Psoas muscle (tissue), 8 donors: ENCODE measurements at places on chromosomes 7 and 10. TPM values are rescaled to one million over a fixed set of nuclear protein-coding genes. Genes with fewer than 3 reads are reported as not detected.
A peak's percentile ranks its signal among the peaks of the same experiment; 100 is the strongest.

The ETV1 gene
- 1.5 TPM for total RNA-seq

The ECHDC3 gene
- total RNA-seq = 42.5 TPM

The MRLN gene
- total RNA-seq = 119 TPM

The GIMAP7 gene
- 17.7 TPM for total RNA-seq

The PLXNA4 gene
- 0.88 TPM for total RNA-seq

The SLC25A40 gene
- 11.2 TPM for total RNA-seq

The TMEM229A gene
- not detected for total RNA-seq

The JCAD gene
- total RNA-seq = 16.6 TPM

The CALCR gene
- total RNA-seq = 0.64 TPM

The TRPV6 gene
- not detected for total RNA-seq

The OPTN gene
- 234 TPM for total RNA-seq

The TAF6 gene
- 40.5 TPM for total RNA-seq

The C10orf105 gene
- not detected for total RNA-seq

The PRR15 gene
- not detected for total RNA-seq

DNA sequence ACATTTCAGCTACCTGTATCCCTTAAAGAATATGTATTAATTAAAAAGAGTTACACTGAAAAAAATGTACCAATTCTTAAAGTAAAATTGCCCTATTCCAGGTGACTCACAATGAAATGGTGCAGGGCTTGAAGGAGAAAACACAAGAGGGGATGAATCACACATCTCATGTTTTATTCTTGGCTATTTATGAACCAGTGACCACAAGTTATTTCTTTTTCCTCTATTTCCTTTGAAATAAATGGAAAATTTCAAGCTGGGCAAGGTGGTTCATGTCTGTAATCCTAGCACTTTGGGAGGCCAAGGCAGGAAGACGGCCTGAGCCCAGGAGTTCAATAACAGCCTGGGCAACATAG is 106.8 kb downstream of the UBE2H start:
- no peak for DNase-seq

DNA sequence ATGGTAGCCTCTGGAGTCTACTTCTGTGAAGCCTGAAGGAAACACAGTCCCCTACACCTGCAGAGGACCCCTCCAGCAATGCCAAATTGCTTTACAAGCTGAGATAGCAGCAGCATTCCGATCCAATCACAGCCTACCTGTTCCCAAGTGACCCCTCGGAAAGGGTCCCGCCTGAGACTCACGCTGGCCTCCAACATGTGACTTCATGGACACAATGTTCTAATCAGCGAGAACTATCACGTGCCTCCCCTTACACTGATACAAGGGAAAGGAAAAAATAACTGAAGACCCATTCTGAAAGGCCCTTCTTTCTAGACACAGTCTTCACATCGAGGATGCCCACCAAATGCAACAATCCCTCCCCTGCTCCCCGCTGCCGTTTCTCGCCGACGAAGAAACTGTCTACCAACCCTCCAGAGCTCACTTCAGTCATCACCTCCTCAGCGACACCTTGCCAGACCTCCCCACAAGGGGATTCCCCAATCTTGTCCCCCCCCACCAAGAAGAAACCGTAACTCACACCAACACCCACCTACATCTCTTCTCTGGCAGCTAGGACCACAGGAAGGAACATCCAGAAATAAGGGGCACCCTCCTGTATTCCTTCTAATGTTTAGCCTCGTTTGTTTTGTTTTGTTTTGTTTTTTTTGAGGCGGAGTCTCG is 1.8 kb downstream of the SNX8 start:
- no peak for DNase-seq

DNA sequence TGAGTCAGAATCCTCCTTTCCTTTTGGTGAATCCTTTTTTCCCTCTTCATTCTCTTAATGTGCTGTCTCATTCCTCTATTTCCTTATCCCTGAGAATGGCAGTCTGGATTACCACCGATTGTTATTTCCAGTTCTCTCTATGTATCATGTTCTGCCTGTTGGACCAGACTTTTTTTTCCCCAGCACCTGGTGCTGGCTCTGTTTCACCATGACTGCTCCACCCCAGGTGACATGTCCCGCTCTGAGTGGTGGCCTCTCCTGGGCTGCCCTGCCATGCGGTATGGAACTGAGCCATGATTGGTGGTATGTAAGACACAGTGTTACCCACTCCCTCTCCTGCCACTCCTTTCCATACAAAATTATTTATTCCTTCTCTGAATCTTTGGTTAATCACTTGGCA is 399.9 kb downstream of the GATA3 start:
- no peak for DNase-seq

GRCh38 chr7:55178863-55179773 is 160.3 kb downstream of the EGFR start:
- no peak for DNase-seq

DNA sequence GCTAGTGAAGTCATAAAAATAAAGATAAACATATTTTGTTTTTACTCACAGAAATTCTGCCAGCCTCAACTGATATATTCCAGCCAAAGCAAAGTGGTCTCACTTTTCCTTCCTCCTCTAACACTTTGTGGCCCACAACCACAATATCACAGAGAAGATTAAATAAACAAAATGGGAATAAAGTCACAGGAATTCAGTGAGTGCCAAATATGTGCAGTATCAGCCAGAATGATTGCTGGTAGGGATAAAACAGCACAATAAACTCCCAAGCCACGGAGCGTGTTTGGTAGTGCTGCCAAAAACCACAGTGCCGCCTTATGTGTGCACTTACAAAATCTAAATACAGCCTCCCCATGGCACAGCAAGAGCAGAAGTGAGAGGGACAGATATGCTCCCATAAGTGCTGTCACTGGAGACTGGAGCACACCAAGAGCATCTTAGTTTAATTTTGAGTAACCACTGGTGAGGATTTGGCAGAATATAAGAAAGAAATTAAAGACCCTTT is 155.8 kb downstream of the POM121L12 start:
- DNase-seq = no peak

- DNase-seq = peak; percentile 59
These were observed 651 bp upstream of the SKAP2 start for GRCh38 chr7:26865094-26865388.

DNA sequence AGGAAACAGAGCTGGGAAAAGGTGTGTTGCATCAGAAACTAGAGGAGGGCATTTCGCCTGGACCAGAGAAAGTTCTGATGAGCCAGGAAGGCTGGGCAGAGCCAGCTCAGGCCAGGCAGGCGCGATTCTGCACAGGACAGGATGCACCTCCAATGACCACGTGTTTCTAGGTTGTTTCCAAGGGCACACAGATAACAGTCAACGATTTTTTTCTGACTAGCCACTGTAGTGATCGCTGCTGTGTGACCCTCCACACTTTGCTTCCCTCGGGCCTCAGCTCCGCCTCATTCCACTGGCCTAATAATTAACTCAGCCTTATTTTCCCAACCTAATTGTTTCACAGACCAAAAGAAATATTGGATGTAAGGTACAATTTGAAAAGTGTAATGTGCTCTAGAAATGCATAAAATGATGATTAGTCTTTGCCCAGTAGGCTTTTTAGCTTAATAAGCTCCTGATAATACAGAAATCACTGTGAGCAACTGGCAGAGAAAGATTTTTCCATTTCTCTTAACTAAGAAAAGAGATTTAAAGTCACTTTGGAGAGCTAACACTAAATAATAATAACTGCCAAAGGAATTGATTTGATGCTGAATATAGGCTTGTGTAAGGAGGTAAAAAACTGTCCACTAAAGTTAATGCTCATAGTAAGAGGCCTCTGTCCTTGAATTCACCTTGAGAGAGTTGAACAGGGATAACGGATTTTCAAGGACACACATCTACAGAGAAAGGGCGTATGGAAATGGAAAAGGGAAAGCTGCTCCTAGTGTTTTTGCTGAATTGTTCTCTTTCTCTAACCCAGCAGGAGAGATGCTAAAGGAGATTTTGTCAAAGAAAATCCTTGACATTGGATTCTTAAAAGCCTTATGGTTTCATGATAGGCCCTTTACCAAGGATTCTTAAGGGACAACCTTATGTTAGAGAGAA is 291.0 kb upstream of the C7orf33 start:
- DNase-seq = no peak

DNA sequence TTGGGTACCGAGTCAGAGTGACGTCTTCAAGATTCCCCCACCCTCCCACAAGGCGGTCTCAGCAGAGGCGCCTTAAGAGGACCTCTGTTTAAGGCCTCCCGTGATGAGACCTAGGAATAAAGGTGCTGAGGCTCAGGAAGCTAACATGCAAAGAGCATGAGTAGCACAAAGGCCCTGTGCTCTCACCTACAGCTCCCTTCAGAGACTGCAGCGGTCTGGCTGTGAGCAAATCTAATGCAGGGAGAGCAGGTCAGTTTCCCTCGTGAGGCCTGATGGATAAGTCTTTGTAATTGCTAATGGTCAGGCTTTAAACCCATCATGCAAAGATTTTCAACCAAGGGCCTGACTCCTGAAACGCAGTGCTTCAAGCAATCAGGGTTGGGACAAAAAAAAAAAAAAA is 909.3 kb upstream of the GHITM start:
- no peak for DNase-seq

DNA sequence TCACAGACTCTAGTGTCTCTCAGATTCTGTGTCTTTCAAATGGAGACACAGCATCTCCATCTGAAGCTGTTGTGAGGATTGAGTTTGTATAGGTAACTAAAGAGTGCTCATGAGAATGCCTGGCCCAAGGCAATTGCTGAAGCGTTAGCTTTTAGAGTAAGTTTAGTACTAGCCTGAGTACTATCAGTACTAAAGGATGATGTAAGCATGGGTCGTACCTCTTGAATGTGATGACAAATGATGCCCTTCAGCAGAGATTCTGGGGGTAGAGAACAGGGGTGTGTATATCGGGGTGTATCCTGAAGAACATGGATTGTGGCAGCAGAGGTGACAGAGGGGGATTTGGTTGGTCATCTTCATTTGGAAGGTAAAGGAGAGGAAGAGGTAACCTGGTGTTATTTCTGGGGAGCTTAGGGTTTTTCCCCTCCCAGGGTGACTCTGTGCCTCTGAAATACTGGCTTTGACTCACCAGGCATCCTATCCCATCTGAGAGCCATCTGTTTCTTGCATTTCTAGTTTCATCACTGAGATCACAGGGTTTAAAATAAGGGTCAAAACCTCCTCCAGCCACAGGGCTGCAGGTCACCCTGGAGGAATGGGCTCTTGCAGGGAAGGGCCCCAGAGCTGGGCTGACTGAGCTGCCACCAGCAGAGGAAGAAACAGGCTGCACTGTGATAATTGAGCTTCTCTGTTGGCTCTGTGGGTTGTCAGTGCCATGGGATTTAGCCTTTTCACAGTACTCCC is 756.0 kb downstream of the KCNMA1 start:
- DNase-seq = no peak

DNA sequence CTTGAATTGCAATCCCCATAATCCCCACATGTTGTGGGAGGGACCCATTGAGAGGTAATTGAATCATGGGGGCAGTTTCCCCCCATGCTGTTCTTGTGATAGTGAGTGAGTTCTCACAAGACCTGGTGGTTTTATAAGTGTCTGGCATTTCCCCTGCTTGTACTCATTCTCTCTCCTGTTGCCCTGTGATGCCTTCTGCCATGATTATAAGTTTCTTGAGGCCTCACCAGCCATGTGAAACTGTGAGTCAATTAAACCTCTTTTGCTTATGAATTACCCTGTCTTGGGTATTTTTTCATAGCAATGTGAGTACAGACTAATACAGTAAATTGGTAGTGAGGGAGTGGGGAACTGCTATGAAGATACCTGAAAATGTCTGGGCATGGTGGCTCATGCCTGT is 65.0 kb downstream of the ANKRD7 start:
- DNase-seq = no peak

GRCh38 chr10:114103284-114103683 is 59.6 kb downstream of the ADRB1 start:
- no peak for DNase-seq

GRCh38 chr7:21543528-21544302 is 876 bp downstream of the DNAH11 start:
- no peak for DNase-seq

GRCh38 chr7:53358269-53358668 is 322.8 kb downstream of the POM121L12 start:
- DNase-seq = no peak

- DNase-seq = no peak
These were observed 24.1 kb upstream of the ZC3HAV1L start for GRCh38 chr7:139059905-139060304.

- no peak for DNase-seq
These were observed 49.3 kb upstream of the KCNIP2 start for GRCh38 chr10:101892782-101893391.

DNA sequence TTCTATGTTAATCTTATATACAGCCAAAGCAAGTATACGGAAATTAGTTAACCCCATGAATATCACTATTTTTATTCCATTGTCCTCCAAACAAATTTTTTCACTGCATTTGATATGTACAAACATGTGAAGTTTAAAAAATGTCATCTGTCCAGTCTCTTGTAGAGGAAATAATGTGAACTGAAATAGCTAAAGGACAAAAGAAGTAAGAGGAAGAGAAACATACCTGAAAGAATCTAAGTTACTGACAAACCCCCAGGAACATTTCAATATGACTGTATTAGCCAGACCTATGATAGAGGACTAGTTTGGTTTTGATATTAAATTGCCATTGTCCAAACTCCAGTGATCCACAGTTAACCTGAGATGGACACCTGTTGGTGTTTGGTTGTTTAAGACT is 80.6 kb downstream of the NRCAM start:
- DNase-seq = no peak

- DNase-seq = no peak
These were observed 165.3 kb downstream of the CELF2 start for GRCh38 chr10:11183015-11183414.

- DNase-seq = peak; percentile 63
These were observed 277.4 kb upstream of the KLF14 start for GRCh38 chr7:131011432-131011742.

DNA sequence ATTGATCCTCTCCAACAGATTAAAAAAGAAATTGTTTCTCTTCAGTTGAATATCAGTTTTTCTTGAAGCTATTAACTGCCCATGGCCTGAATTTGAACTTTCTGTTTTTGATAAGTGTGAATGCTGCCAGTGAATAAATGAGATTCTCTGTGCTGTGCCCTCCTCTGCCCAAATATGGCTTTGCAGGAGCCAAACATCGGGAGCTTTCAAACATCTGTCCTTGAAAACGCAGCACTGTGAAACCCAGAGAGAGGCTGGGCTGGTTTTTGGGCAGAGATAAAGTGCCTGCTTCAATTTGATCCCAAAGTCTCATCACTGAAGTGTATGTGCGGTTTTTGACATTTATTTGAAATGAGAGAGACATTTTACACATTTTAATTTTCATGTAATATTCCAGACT is 268.3 kb upstream of the SHH start:
- no peak for DNase-seq

GRCh38 chr7:146864644-146865043 is 748.0 kb downstream of the CNTNAP2 start:
- no peak for DNase-seq

DNA sequence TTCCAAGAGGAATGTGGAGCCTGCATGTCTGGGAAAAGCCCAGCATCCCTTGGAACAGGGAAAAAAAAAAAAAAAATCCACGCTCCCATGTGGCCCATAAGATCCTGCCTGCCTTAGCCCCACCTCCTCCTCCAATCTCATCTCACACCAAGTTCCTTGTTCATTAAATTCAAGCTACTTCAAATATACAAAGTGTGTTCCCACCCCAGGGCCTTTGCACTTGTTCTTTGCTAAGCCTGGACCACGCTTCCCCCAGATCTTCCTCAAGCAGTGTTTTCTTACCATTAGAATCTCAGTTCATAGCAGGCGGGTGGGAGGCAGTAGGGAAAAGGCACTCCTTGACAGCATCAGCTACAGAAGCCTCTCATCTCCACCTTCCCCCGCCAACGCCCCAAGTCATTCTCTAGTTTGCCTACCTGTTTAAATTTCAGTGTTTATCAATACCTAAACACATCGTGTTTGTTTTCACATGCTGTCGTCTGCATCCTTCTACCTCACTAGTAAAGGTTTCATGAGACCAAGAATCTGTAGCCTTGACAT is 262.8 kb downstream of the FGFR2 start:
- DNase-seq = no peak
